ENCODE measurements at places on chromosomes 7 and 10.
A peak's percentile ranks its signal among the peaks of the same experiment; 100 is the strongest.

DNA sequence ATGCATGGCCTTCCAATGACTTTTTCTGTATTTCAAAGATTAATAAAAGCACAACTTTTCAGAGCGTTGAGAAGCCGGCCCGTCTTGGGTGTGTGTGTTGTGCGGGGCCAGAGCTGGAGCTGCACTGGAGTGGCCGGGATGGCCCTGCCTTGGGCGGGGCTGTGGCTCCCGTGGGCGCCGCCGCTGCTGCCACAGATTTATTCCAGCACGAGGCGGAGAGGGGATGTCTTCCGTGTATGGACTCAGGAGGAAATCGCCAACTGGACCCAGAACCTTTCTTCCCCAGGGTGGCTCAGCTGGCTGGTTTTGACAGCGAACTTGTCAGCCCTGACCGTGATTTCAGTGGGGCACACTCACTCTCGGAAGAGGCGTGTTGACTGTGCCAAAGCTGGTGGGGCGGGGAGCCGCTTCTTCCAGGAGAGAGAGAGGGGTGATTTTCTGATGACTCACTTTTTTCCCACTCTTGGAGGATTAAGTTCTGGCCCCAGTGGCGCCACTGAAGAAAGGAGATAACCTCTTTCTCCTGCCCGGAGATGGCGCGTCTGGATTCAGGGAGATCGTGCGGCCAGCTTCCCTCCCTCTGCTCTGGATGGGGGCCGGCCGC lies 72.4 kb downstream of the DNAJB6 start:
- no peak for DNase-seq

- DNase-seq: peak; percentile 97
Observed at GRCh38 chr10:6083523-6084475, 5.0 kb upstream of the RBM17 start.

GRCh38 chr7:26508481-26508880 lies 216.8 kb downstream of the SNX10 start:
- no peak for DNase-seq

- DNase-seq: no peak
Observed at GRCh38 chr10:105189463-105189800, 548.3 kb downstream of the SORCS3 start.

DNA sequence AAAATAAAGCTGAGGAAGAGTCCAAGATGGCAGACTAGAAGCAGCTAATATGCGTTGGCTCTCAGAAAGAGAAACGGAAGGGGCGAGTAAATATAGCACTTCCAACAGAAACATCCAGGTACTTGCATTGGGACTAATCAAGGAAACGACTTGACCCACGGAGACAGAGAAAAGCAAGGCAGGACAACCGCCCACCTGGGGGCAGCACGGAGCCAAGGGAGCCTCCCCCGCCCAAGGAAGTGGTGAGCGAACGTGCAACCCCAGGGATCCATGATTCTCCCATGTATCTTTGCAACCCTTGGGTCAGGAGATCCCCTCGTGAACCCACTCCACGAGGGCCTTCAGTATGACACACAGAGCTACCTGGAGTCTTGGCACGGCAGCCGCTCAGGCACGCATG lies 45.4 kb upstream of the GRM3 start:
- DNase-seq: no peak

- DNase-seq: no peak
Observed at GRCh38 chr7:81161451-81162075, 242.7 kb upstream of the SEMA3C start.

- no peak for DNase-seq
Observed at GRCh38 chr7:85693326-85693725, 506.5 kb upstream of the SEMA3D start.

- no peak for DNase-seq
Observed at GRCh38 chr7:159027789-159028507, 116.7 kb downstream of the VIPR2 start.

GRCh38 chr7:73844848-73845460 lies 2.6 kb upstream of the METTL27 start:
- no peak for DNase-seq

DNA sequence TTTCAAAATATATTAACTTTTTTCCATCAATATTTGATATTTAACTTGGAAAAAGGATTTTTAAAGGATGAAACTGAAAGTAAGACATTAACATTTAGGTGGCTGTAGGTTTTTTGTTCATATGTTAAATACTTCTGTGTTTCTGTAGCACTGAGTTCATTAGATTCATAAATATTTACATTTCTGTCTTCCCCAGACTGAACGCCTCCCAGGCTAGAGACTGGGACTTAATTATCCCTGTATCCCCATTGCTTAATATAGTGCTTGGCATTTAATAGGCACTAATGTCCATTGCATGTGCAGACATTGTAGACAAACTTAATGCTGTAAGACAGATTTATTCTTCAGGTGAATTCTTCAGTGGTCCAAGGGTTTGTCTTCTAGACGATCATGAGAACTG lies 7.4 kb downstream of the PTPN12 start:
- DNase-seq: no peak

GRCh38 chr7:51158211-51158610 lies 158.4 kb downstream of the COBL start:
- DNase-seq: no peak

- no peak for DNase-seq
Observed at GRCh38 chr7:111729483-111729882, 167.2 kb upstream of the IMMP2L start.

DNA sequence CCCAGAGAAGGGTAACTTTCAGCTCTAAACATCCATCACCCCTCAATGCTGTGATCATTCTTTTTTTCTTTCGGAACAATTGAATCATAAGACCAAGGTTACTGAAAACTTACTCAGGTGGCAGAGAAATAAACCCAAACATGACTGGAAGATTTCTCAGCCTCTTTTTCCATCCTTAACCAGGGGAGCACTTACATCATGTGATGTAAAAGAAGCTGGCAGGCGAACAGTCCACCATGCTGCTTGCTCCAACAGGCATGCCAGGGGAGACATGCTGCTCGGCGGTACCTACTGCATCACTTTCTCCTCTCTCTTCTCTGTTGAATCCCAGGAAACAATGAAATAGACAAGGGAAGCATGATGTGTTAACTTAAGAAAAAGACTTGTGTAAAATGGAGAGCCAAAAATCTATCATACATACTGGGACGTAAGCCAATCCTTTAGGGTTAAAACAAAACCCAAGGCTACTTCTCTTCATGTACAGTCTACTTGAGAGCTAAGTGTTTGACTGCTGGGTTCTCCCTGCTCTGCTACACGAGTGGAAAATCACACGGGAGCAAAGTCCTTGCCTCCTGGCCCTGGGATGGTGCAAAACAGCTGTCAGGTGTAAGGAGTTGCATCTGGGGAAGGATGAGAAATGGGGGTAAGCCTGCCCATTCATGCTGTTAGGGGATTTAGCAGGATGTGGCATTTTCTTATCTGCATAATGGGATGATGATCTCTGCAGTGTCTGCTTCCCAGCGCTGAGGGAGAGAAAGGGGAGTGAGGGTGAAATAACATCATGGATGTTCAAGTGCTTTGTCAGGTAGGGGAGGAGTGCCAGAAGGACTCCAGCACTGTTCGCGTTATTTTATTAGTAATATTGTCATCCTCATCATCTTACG lies 64.3 kb upstream of the ZNF438 start:
- DNase-seq: no peak

DNA sequence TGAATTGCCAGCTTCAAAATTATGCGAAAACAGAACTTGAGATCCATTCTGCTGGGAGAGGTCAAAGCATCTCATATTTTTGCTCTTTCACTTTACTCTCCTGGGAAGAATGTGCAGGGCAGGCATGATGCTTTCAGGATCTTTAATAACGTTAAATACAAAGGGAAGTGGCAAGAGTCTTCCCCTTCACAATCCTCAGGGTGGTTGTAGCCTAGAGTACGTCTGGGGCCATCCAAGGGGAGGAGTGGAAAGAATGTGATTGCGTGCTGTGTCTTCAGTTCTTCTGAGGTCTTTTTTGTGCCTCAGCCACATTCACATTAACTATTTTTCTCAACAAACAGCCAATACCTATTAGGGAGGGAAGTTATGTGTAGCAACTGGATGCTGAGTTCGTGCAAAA lies 207.3 kb downstream of the HGF start:
- DNase-seq: no peak

- no peak for DNase-seq
Observed at GRCh38 chr10:32412499-32412853, 33.5 kb upstream of the CCDC7 start.

- DNase-seq: no peak
Observed at GRCh38 chr7:100482728-100483089, 1.0 kb upstream of the NYAP1 start.

DNA sequence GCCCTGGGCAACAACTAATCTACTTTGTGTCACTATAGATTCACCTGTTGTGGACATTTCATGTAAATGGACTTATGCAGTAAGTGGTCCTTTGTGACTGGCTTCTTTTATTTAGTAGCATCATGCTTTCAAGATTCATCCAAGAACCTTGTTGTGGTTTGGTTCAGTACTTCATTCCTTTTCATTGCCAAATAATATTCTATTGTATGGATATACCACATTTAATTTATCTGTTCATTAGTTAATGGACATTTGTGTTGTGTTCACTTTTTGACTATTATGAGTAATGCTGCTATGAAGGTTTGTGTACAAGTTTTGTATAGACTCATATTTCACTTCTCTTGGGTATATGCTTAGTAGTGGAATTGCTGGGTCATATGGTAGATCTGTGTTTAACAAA lies 27.8 kb downstream of the BPGM start:
- DNase-seq: no peak
